ENCODE measurements at places on chromosomes 12 and 14. TPM values are rescaled to one million over a fixed set of nuclear protein-coding genes. Genes with fewer than 3 reads are reported as not detected.

Gene APOLD1
- 4.4 TPM for total RNA-seq

Gene CCDC38
- total RNA-seq, result 0.24 TPM

GRCh38 chr12:117441751-117442150 is 80.3 kb upstream of the NOS1 start:
- no peak for DNase-seq

DNA sequence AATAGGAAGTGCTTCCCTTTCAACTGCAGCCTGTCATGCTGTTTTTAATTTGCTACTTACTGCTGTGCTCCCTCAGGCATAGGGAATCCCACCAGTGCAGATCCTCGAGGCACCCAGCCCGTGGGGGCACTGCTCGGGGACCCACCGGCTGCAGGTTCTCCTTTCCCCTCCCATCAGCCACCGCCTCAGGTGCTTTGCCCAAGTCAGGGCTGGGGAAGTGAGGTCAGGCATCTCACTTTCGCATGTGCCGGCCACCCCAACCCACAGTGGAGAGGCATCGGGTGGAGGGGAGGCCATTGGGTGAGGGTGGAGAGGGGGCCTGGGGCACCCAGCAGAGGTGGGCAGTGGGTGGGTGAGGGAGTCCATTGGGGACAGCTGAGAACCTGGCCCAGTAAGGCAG is 41.9 kb upstream of the MAX start:
- DNase-seq, result no peak

Data from activated CD4-positive, alpha-beta memory T cell treated with anti-CD3 and anti-CD28 coated beads for 36 hours (primary cell).